ENCODE measurements at places on chromosomes 16 and 17.
A peak's percentile ranks its signal among the peaks of the same experiment; 100 is the strongest.

DNA sequence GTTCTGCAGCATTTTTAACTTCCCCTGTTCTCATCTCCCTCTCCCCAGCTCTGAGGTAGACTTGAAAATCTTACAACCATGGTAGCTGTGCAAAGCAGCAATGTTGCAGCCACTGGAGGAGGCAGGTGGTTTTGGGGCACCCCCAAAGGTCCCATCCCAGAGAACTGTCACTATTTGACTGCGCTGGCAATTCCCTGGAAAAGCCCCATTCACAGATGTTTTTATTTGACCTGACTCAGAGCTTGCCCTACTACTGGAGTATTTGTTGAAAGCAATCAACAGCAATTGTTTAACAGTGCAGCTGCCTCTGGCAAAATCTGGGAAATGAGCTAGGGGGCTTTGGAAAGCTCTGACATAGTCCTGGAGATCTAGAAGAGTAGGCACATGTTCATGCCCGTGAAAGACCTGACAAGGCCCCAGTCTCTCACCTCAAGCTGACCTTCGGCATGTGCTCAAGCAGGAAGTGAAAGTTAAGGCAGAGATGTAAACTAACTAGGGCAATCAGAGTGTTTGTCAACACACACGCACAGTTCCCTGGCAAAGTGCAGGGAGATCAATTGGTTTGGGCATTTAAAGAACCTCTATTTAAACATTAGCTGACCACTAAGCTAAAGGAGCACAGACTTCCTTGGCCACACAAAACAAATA lies 19.7 kb upstream of the PIK3R5 start:
- DNase-seq: peak; percentile 56

- no peak for DNase-seq
These were observed 30.9 kb downstream of the TSC2 start for GRCh38 chr16:2078691-2079090.

GRCh38 chr17:12995896-12996295 lies 21.9 kb downstream of the ELAC2 start:
- no peak for DNase-seq

GRCh38 chr16:11576427-11577289 lies 10.1 kb downstream of the LITAF start:
- no peak for DNase-seq

DNA sequence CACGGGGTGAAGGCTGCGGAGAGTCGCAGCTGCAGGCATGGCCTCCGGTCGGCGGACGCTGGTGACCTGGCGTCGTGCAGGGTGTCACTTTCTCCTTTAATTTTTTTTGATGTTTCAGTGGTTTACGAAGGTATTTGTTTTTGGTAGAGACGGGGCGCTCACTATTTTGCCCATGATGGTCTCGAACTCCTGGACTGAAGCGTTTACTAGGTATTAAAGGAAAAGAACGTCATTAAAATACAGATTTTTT lies 17.1 kb downstream of the ZNF213 start:
- peak; percentile 56 for DNase-seq

GRCh38 chr17:78168903-78169793 lies 767 bp downstream of the SYNGR2 start:
- peak; percentile 85 for DNase-seq

- peak; percentile 63 for DNase-seq
These were observed 191.0 kb upstream of the RPL38 start for GRCh38 chr17:74012465-74012864.

All from activated naive CD4-positive, alpha-beta T cell treated with anti-CD3 and anti-CD28 coated beads for 36 hours (primary cell).